ENCODE measurements at places on chromosomes 1 and 21. TPM values are rescaled to one million over a fixed set of nuclear protein-coding genes. Genes with fewer than 3 reads are reported as not detected.

The BLACAT1 gene
- total RNA-seq, result not detected

The MSH4 gene
- 0.43 TPM for total RNA-seq

- no peak for DNase-seq
- no peaks in the 10 kb centered on the region for H3K36me3 ChIP-seq
- no peak overlapping the region for H3K27ac ChIP-seq
- no peaks in the 10 kb centered on the region for H3K4me1 ChIP-seq
- H3K4me3 ChIP-seq, result no peak overlapping the region
These were observed 7.7 kb upstream of the TTLL7 start for GRCh38 chr1:84006591-84006990.

GRCh38 chr21:35234725-35235124 lies 185.6 kb upstream of the RUNX1 start:
- DNase-seq, result no peak
- H3K4me3 ChIP-seq, result no peak overlapping the region
- H3K27me3 ChIP-seq, result no peaks in the 10 kb centered on the region
- H3K36me3 ChIP-seq, result no peaks in the 10 kb centered on the region
- H3K27ac ChIP-seq, result no peak overlapping the region

- no peaks in the 10 kb centered on the region for H3K36me3 ChIP-seq
- DNase-seq, result no peak
- peaks cover 10% of the 10 kb centered on the region for H3K4me1 ChIP-seq
- H3K4me3 ChIP-seq, result no peak overlapping the region
- H3K27me3 ChIP-seq, result peaks cover 3% of the 10 kb centered on the region
These were observed 214.9 kb downstream of the TOMM20 start for GRCh38 chr1:234913771-234914170.
